ENCODE measurements at places on chromosomes 7 and 10. TPM values are rescaled to one million over a fixed set of nuclear protein-coding genes. Genes with fewer than 3 reads are reported as not detected.

The SPDYE5 gene
- not detected for total RNA-seq

The TIMM23B gene
- 16.1 TPM for total RNA-seq

The SPDYE2B gene
- not detected for total RNA-seq

DNA sequence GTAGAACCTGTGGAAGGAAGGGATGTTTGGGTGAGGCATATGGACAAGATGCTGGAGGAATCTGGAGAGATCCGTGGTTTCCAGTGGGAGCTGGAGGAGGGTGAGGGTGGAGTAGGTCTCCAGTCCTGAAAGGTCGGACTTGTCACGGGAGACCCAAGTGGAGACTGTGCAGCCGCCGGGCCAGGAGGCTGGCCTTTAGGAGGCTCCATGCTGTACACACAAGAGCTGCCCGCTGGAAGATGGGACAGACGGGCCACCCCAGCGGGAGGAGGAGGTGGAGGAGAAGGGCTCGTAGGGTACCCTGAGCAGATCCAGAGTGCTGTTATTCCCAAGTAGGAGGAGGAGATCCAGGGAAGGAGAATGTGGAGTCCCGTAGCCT, 106.7 kb downstream of the NKX6-2 start:
- no peak for DNase-seq

- no peak for DNase-seq
Observed at GRCh38 chr10:18955061-18955460, 93.5 kb upstream of the MALRD1 start.

DNA sequence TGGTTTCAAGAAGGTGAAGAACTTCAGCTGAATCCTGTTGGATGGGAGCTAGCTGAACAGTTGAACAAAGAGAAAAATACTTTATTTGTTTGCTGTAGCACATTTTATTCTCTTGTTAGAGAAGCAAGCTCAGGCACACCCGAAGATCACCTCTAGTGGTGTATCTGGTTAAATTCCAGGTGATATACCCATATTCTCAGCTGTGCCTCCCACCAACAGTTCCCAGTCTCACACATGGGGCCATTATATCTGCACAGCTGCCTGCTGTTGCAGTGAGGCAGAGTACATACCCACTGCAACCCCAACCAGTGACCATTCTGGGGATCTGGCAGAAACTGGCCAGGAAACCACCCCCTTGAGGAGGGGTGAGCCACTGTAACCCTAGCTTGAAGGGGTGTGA, 9.2 kb downstream of the BTAF1 start:
- DNase-seq: no peak

- DNase-seq: no peak
Observed at GRCh38 chr10:20948686-20949327, 51.7 kb upstream of the NEBL start.

DNA sequence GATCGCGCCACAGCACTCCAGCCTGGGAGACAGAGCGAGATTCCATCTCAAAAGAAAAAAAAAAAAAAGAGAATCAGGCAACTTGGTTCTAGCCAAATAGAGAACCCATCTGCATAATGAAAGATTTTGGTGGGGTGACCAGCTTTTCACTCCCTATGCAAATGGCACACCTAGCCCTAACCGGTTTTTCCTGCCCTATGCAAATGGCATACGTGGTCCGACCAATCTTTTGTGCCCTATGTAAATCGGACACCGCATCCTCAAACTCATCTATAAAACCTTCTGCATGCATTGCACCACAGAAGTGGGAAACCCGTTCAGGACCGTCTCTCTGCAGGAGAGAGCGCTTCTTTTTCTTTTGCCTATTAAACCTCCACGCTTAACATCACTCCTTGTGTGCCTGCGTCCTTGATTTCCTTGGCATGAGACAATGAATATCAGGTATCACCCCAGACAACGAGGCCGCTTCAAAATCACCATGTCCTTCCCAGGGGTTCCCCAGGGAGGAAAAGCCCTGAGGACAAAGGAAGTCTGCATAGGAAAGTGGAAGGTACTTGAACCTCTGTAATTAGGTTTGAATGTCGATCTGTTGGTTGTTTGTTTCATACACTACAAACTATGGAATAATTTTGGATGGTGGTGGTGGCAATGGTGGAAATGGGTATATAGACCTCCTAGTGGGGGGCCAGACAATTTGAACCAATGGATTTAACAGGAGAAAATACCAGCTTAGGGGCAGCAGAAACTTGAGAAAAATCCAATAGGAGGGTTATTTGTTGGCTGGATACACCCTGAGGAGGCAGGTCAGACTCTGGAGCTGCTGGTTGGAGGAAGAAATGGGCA, 396.2 kb downstream of the TYW1 start:
- DNase-seq: no peak

DNA sequence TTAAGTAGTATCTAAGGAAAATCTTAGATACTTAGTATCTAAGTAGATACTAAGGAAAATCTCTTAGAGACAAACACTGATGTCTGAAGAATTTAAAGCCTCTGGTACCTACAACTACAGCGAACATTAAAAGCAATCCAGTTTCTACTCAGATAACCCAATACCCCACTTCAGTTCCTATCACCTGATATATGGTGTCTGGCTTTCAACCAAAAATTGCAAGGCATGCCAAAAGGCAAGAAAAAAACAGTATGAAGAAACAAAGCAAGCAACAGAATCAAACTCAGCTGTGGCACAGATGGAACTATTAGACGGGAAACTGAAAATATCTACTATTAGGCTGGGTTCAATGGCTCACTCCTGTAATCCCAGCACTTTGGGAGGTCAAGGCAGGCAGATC, 31.1 kb downstream of the ARHGAP12 start:
- no peak for DNase-seq

DNA sequence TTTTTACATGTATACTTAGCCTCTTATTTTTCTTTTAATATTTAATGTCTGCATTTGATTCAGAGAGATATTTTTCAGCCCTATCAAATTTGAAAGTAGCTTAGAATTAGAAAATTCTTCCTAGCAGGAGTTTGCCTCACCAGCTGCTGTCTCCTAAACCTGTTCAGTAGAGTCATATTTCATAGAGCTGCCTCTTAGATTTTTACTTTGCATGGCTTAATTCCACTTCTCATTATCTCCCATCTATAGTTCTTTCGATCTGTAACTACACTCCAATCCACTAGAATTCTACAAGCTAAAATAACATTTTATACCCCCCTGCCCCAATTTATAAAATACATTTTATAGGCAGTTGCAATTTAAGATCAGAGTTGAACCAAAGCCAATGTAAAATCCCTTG, 227.0 kb downstream of the ANK3 start:
- no peak for DNase-seq

GRCh38 chr10:3754727-3755439, 30.1 kb downstream of the KLF6 start:
- no peak for DNase-seq

GRCh38 chr7:151248346-151249033, at the start of gene SMARCD3:
TSS of gene SMARCD3 (minus strand) at chr7:151248694. CDS start at chr7:151248562, 132 bp downstream.
- peak; percentile 83 for DNase-seq
